Glutamatergic neuron (in vitro differentiated cells): ENCODE measurements at places on chromosomes 1 and 21.

DNA sequence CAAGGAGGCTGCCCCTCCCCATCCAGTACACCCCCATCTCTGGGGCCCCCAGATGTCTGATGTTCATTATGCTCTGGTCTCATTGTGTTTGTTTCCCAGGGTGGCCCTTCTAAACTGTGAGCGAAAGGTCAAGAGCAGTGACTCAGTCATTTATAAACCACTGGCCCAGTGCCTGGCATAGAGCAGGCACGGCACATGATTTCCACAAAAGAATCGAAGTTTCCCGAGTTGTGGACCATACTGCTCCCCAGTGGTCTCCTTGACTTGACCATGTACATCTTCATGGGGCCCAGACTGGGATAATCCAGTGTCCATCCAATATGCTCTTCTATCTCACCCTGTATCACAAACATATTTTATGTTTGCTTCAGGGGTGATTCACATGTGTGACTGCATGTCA, 153.3 kb downstream of the NR5A2 start:
- peaks cover 5% of the 10 kb centered on the region for H3K36me3 ChIP-seq
- H3K4me1 ChIP-seq = peaks cover 1% of the 10 kb centered on the region
- no peak for DNase-seq
- H3K27me3 ChIP-seq = peaks cover 2% of the 10 kb centered on the region
- H3K4me3 ChIP-seq = no peak overlapping the region
- no peak overlapping the region for H3K27ac ChIP-seq

DNA sequence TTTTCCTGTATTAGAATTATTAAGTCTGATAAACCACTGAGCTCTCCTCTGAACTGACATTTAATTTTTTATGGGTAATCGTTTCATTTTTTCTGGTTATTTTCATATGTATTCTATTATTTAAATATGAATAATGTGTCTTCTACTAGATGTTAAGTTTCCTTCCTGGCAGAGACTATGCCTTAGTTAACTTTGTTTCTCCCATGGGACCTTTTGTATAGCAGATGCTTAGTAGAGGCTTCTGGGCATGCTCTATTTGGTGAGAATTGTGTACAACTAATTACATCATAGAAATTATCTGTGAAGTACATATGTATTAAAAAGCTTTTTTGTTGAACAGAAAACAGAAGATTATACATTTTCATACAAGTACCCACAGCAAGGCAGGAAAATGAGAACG, 23.4 kb downstream of the CTBS start:
- no peak overlapping the region for H3K4me3 ChIP-seq
- DNase-seq = no peak
- no peaks in the 10 kb centered on the region for H3K36me3 ChIP-seq
- no peaks in the 10 kb centered on the region for H3K27me3 ChIP-seq
- H3K27ac ChIP-seq = no peak overlapping the region

GRCh38 chr1:184650177-184650866, 104.3 kb downstream of the EDEM3 start:
- no peak for DNase-seq
- H3K27me3 ChIP-seq = no peaks in the 10 kb centered on the region
- no peak overlapping the region for H3K4me3 ChIP-seq
- no peak overlapping the region for H3K27ac ChIP-seq
- peaks cover 9% of the 10 kb centered on the region for H3K36me3 ChIP-seq
- H3K4me1 ChIP-seq = no peaks in the 10 kb centered on the region

DNA sequence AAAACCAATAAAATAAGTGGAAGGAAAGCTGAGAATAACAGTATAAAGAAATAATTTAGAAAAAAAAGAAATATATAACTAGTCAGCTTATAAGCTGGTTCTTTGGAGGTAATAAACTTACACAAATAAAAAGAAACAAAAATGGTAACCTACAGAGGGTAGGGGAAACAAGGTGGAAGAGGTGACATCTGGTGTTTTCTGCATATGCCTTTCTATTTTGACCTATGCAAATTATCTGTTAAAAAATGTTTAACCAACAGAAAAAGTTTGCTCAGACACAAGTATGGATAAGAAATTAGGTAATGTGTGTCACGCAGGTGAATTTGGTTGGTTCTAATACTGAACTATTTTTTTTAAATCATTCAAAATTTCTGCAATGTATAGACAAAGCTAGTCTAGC, 53.6 kb upstream of the DMRTA2 start:
- no peak overlapping the region for H3K4me3 ChIP-seq
- H3K27me3 ChIP-seq = peaks cover 2% of the 10 kb centered on the region
- DNase-seq = no peak
- H3K4me1 ChIP-seq = peaks cover 4% of the 10 kb centered on the region
- no peaks in the 10 kb centered on the region for H3K36me3 ChIP-seq
- no peak overlapping the region for H3K27ac ChIP-seq

DNA sequence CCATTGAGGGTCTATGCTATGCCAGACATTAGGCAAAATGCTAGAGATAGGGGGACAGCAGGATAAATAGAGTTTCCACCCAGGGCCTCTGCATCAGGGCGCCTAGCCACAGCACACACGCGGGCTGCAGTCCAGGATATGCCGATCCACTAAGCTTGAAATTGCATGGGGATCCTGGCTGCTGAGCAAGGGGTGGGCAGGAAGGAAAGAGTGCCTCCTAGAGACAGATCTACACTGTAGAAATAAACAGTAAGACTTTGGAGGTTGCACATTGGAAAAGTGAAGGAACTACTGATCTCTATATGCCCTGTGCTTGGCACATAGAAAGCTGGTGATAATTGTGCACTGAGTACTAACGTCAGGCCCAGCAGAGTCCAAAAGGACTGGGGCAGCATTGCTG, 411.1 kb downstream of the PRDM2 start:
- H3K36me3 ChIP-seq = no peaks in the 10 kb centered on the region
- H3K4me3 ChIP-seq = no peak overlapping the region
- peaks cover 2% of the 10 kb centered on the region for H3K27me3 ChIP-seq
- no peaks in the 10 kb centered on the region for H3K4me1 ChIP-seq

DNA sequence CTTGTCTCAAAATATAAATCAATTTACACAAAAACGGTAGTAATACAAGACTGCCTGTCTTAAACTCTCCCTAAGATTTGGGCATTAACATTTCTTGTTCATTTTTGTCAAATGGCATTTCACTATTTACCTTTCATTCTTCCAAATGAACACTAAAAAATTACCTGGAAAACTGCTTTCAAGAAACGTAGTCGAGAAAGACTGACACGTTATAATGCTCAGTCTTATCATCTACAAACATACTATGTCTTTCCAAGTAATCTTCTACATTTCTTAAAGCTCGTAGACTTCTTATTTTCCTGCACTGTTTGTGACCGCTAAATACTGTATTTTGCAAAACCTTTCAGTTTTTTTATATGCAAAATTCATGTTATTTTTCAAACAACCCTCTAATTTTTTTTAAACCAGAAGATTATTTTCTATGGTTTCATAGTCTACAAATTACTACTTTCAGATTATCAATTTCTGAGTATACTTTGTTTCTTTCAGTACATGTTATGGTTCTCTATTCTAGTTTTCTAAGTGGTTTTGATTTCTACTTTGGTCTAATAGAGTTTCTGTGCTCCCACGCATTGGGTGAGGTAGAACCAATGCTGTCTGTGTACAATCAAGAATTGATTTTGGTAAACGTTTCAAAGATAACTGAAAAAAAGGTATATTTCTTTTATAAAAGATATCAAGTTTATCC, 336.4 kb downstream of the SMYD3 start:
- no peaks in the 10 kb centered on the region for H3K27me3 ChIP-seq
- H3K36me3 ChIP-seq = no peaks in the 10 kb centered on the region
- H3K4me3 ChIP-seq = no peak overlapping the region
- peaks cover 7% of the 10 kb centered on the region for H3K4me1 ChIP-seq
- DNase-seq = no peak

DNA sequence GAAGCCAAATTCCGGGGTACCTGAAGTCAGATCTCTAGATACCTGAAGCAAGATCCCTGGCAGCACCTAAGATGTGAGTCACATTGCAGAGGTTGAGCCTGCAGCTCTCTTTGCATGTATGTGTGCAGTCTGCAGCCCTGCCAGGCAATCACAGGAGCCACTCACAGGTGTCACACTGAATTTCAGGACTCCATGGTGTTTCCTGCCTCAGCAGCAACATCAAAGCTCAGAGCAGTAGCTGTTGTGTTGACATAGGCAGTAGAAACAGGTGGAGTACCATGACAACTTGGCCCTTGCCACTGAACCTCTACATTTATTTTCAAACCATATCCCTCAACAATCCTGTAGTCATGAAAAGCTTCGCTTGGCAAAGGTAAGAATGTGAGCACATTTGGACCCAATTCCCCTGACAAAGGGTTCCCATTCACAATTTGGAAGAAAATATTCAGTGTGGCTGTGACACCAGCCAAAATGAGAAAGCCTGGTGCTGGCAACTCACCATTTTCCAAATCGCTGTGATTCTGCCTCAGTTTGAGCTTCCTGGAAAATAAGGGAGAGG, 419.8 kb upstream of the NFIA start:
- DNase-seq = no peak
- H3K4me1 ChIP-seq = peaks cover 12% of the 10 kb centered on the region
- H3K4me3 ChIP-seq = no peak overlapping the region
- no peaks in the 10 kb centered on the region for H3K36me3 ChIP-seq

GRCh38 chr1:87169263-87169910, 159.3 kb upstream of the LMO4 start:
- H3K27ac ChIP-seq = no peak overlapping the region
- H3K4me3 ChIP-seq = no peak overlapping the region
- DNase-seq = no peak
- H3K36me3 ChIP-seq = no peaks in the 10 kb centered on the region
- peaks cover 6% of the 10 kb centered on the region for H3K4me1 ChIP-seq

DNA sequence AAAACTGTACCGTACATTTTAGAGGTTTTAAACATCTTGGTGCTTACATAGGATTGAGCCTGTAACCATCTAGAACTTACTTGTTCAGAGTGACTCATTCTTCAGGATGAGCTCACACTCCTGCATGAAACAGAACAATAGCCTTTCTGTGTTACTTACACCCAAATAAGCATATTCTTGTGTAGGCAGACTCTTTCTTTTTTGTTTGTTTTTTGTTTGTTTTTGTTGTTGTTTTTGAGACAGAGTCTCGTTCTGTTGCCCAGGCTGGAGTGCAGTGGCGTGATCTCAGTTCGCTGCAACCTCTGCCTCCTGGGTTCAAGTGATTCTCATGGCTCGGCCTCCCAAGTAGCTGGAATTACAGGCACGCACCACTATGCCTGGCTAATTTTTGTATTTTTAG, 3.8 kb upstream of the CA6 start:
- no peak overlapping the region for H3K27ac ChIP-seq
- no peak for DNase-seq

DNA sequence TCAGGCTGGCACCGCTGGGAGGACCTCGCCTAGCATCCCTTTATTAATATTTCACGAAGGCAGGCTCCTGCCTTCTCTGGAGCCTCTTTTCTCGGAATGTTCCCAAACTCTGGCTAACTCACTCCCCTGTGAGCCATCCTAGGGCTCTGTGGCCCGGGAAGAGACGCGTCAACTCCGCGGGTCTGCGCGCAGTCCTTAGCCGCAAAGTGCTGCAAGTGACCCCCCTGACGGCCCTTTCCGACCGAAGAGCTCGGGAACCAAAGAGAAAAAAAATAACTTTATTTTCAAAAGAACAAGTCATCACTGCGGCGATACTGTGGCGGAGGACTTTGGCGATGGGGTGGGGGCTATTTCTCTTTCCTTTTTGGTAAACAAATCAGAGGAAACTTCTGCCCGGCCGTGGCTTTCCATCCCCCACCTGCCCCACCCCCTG, 14.6 kb downstream of the NR5A2 start:
- H3K4me3 ChIP-seq = peak overlapping the region; percentile 83
- DNase-seq = no peak
- peaks cover 7% of the 10 kb centered on the region for H3K4me1 ChIP-seq
- no peaks in the 10 kb centered on the region for H3K36me3 ChIP-seq
- H3K27ac ChIP-seq = no peak overlapping the region

DNA sequence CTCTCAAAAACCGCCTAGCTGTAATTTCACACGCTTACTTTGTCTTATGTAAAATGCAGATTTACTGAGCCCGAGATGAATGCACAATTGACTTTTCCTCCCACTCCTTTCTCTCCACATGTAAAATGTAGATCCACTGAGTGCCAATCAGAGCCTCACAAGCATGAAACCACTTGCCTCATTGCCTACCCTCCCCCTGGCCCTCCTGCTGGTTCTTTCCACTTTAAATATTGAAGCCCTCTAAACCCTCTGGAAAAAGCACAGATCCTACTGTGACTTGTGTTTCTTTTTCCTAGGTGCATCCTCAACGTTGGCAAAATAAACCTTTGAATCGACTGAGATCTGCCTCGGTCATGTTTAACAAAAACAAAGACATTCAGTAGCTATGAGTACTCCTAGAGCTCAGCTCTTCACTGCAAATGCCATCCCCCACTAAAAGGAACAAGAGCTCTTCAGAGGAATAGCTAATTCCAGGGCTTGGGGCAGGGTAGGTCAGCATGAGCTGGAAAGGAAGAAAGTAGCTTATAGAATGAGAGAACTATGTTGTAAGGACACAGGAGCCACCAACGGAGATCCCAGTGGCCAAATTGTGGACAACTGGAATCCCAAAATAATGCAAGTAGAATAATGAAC, 365.5 kb upstream of the RUNX1 start:
- peaks cover 3% of the 10 kb centered on the region for H3K27me3 ChIP-seq
- H3K4me1 ChIP-seq = no peaks in the 10 kb centered on the region
- DNase-seq = no peak

GRCh38 chr21:36388096-36388495, 2.9 kb downstream of the CHAF1B start:
- H3K36me3 ChIP-seq = peaks cover 10% of the 10 kb centered on the region
- H3K4me3 ChIP-seq = no peak overlapping the region
- DNase-seq = no peak
- peaks cover 3% of the 10 kb centered on the region for H3K4me1 ChIP-seq
- no peak overlapping the region for H3K27ac ChIP-seq
- H3K27me3 ChIP-seq = peaks cover 3% of the 10 kb centered on the region

GRCh38 chr1:52751589-52752483, 25.6 kb downstream of the ZYG11B start:
- H3K36me3 ChIP-seq = no peaks in the 10 kb centered on the region
- H3K4me1 ChIP-seq = peaks cover 4% of the 10 kb centered on the region
- DNase-seq = no peak
- H3K27ac ChIP-seq = no peak overlapping the region

GRCh38 chr1:83773059-83773458, 225.9 kb downstream of the TTLL7 start:
- H3K27me3 ChIP-seq = no peaks in the 10 kb centered on the region
- H3K4me3 ChIP-seq = no peak overlapping the region
- DNase-seq = no peak

GRCh38 chr1:33906156-33906555, 42.3 kb downstream of the HMGB4 start:
- H3K4me3 ChIP-seq = no peak overlapping the region
- H3K36me3 ChIP-seq = no peaks in the 10 kb centered on the region
- no peak for DNase-seq
- no peak overlapping the region for H3K27ac ChIP-seq
- H3K27me3 ChIP-seq = no peaks in the 10 kb centered on the region
- H3K4me1 ChIP-seq = no peaks in the 10 kb centered on the region

- no peaks in the 10 kb centered on the region for H3K36me3 ChIP-seq
- peaks cover 15% of the 10 kb centered on the region for H3K4me1 ChIP-seq
- peak; percentile 12 for DNase-seq
- H3K4me3 ChIP-seq = peak overlapping the region; percentile 85
These were observed 2.0 kb downstream of the AGRN start for GRCh38 chr1:1021920-1022259.

GRCh38 chr1:42748461-42749410, 8.7 kb upstream of the CLDN19 start:
- no peak overlapping the region for H3K27ac ChIP-seq
- H3K36me3 ChIP-seq = peaks cover 40% of the 10 kb centered on the region
- H3K27me3 ChIP-seq = peaks cover 12% of the 10 kb centered on the region
- H3K4me3 ChIP-seq = no peak overlapping the region
- peaks cover 7% of the 10 kb centered on the region for H3K4me1 ChIP-seq

GRCh38 chr1:246219508-246220030, 287.5 kb downstream of the SMYD3 start:
- peak; percentile 64 for DNase-seq
- peaks cover 13% of the 10 kb centered on the region for H3K4me1 ChIP-seq
- H3K36me3 ChIP-seq = peaks cover 4% of the 10 kb centered on the region
- H3K27ac ChIP-seq = peak overlapping the region; percentile 76
